Stromal cell of bone marrow (primary cell): ENCODE measurements at places on chromosomes 16 and 17.

GRCh38 chr16:79007614-79008013 is 592.9 kb downstream of the MAF start:
- no peak for DNase-seq

GRCh38 chr17:30570596-30571265 is 93.5 kb downstream of the GOSR1 start:
- DNase-seq: no peak

DNA sequence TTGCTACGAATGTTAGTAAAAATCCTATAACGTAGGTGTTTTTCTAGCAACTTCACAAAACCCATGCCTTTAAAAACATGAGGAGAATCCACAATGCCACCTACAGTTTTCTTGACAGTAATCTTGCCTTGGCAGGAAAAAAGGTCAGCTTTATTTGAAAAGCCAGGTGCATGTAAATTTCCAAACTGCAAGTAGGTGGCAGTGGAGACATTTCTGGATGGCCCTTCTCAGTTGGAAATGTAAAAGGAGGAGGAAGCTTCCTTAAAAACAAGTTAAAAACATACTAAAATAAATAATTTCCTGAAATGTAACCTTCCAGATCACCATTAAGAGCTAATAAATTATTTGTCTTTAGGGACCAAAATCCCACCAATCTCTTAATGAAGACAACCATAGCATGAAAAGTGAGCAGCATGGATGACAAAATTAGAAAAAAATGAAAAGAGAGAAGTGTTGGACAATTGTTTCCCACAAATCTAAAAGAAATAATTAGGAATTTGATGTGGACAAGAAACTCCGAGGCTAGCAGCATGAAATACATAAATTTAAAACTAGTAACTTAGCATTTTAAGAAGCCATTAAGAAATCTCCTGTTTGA is 152.2 kb downstream of the SNX11 start:
- DNase-seq: no peak

GRCh38 chr16:4306470-4307214 is 9.2 kb upstream of the GLIS2 start:
- DNase-seq: no peak

DNA sequence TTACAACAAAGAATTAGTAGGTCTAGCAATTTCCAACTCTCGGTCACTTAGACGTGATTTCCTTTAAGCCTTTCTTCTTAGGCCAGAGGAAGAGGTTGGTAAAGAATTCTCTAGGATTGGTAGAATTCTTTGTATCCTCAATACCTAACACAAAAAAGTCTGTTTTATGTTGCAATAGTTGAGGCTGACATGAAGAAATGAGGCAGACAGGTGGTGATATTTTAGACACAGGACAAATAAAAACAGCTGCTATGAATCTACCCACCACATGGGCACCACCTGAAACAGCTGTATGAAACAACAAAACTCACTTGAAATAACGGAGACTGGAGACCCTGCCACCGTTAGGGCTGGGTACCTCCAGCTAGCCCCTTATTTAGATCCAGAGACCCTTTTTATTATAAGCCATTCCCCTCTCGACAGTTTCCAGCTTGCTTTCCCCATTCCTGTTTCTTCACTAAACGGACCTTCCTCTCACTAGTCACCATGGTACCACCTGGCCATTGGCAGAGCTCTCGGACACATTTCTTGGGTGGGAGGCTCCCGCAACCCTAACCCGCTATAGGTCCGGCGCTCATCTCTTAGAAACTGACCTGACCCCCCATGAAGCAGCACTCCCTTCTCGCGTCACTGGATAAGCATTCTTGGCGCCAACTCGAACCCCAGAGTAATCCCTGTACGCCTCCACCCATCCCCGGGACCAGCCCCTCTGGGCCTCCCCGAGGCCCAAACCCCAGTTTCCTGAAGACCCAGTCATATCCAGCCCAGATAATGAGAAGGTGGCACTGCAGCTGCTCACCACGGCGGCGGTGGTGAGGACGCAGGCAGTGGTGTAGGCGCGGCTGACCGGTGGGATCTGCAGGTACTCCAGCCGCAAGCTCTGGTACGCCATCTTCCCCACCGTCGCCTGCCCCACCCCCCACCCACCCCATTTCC is at the start of gene DERL2:
Gene DERL2, minus strand, starts transcription at position 909 of the 936 bp plus-strand sequence. Its CDS starts 17 bp downstream, at position 892.
- no peak for DNase-seq

DNA sequence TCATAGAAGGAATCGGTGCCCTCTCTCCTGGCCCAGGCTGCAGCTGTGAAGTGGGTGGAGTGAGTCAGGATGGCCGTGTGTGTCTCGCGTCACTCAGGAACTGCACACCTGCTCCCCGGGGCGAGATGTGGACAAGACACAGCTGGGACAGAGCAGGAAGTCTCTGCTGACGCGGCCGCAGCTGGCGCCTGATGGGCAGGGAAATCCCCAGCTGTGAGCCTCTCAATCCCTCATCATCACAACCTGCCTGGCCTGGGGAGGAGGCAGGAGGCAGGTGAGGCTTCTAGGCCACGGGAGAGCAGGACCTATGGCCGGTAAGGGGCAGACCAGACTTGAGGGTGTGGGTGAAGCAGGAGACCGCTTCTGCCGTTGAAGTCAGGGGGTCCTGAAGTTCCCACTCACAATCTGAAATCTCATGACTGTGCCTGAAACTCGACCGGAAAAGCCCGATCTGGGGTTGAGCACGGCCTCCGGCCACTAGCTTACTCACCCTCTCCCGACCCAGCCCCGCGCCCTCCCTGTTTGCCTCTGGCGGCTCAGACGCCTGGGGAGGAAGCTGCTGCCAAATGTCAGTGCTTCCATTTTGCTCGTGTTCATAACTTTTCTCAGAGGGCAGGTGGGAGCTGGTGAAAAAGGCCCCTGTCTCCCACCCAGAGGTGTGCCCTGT is 1.1 kb upstream of the TRPV3 start:
- DNase-seq: no peak

DNA sequence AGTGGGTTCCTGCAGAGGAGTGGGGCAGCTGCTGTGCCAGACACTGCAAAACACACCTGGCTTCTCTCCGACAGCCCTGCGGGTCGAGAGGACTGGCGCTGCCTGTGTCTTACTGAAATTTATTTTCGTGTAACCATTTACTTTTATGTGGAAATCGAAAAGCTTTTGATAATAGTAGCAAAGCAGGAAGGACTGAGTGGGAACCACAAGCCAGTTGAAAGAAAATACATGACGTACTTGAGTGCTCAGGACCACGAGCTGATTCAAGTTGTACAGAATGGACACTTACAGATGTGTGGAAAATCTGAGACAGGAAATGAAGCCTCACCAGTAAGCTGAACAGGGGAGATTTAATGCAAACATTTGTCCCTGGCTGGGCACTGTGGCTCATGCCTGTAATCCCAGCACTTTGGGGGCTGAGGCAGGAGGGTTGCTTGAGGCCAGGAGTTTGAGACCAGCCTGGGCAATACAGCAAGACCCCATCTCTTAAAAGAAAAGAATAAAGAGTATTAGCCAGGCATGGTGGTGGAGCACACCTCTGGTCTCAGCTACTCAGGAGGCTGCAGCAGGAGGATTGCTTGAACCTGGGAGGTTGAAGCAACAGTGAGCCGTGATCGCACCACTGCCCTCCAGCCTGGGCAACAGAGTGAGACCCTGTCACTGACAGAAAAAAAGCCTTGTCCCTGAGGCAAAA is 11.3 kb upstream of the RPL13 start:
- no peak for DNase-seq

GRCh38 chr16:22217890-22218730 is 12.0 kb downstream of the EEF2K start:
- no peak for DNase-seq

DNA sequence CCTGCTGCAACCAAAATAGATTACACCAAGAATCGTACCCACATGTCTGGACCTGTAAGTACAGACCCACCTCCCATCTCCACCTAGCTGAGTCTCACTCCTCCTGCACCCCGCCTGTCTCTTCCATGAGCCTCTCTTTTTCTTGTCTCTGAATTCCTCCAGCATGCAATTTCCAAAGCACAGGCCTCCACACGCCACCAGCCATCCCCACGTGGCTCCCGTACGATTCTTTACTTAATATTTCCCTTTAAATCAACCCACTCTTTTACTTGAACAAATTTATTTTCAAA is 1.2 kb downstream of the RPH3AL start:
- no peak for DNase-seq

DNA sequence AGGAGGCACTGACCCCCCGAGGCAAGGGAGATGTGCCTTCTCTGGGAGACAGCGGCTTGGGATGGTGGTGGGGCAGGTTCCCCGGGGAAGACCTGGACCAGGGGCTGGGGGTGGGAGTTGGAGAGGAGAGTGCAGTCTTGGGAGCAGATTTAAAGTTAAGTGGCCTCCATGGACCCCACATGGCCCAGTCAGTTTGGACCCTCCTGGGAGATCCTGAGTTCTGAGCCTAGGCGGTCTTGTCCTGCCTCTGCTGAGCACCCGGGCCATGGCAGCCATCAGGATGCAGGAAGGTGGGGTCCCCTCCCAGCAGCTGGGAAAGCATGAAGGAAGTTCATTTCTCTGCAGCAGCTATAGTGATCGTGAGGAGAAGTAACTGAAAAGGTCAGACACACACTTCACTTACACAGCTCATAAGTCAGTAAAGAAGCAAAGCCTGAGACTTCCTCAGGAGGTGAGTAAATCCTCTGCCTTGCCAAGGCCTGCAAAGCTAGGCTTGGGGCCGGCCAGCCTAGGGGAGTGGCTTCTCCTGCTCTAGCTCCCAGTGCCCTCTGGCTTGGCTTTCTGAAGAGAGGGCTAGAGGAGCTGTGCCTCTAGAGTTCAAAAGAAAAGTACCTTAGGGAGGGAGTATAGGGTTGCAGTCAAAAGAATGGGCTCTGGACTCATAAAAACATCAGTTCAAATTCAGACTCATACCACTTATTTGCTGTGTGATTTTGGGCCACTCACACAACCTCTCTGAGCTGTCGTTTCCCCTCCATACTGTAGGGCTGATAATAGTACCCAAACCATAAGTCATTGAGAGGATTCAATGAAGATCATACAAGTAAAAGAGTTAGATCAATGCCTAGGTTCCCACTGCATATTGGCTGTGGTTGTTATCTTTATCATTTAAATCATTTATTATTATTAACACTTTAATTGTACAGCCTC is 31.0 kb upstream of the C16orf78 start:
- DNase-seq: no peak

DNA sequence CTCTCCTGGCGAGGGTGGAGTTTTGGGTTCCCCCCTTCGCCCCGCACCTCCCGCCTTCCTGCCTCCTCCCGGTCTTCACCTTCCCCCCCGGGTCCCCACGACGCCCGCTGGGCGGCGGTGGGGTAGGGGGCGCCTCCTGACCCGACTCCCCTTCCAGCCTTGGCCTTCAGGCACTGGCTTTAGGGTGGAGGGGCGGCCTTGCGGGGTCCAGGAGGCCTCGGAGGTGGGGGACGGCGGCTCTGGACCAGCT is 2.4 kb downstream of the SLC16A3 start:
- no peak for DNase-seq

DNA sequence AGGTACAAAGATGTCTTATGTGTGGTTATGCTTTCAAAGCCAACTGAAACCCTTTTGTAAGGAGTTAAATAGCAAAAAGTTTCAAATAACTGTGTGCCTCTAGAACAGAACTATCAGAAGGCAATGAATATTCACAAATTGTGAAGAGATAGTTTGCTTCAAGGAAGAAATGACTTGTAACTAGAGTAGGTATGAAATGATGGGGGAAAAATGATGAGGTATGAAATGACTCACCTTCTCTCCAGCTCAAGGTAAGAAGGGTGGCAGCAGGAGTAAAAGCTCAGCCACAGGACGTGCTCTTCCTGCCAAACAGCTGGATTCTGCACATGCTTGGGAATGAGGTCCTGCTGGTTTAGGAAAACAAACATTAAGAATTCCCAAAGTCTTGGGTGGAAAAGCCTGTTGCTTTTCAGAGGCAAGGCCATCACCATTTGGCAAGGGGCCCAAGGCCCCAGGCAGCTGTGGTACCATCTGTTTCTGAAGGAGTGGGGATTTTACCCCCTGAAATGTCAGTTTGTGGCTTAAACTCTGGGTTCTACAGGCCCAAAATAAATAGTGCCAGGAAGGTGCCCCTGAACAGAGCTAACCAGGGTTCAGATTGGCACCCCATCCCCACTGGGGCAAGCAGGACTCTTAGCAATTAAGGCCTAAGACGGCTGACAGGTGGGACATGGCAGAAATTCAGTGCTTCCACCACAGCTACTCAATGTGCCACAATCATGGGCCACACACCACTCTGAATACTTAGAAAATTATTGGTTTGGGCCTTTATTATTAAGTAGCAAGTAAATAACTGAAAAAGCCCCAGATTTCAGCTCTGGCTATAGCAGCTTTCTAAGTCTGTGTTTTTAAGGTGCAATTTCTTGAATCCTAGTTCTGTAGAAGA is 13.3 kb downstream of the HERPUD1 start:
- DNase-seq: no peak

DNA sequence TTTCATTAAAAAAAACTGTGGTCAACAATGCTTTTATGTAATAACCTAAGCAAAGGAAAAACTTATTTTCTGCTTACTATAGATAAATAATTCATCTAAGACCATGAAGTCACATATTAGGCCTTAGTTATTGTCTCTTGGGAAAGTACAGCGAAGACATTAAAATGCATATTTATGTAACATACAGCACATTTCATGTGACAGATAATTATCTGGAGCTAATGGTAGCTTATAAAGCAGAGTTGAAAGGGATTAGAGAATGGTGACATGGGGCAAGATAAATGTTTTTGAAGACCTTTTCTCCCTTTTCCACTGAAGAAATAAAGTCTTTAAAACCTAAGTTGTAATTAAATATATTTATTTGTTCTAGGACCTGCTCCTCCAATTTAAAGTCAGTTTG is 9.7 kb downstream of the MEIOC start:
- no peak for DNase-seq

DNA sequence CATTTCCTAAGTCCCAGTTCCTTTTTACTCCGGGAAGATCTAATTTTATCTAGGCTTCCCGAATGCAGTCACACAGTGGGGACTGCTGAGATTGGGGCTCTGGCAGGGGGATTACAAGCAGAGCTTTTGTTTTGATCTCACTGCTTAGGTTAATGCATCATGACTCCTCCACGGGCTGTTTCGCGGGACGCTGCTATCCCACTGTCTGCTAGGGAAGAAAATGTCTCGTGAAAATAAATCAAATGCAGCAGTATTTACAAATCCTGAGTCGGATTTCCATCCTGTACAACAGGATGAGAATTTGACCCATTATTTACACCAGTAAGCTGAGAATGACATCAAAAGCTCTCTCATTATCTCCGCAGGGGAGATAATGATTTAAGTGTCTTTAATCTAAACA is 83.8 kb downstream of the CDH11 start:
- DNase-seq: no peak

DNA sequence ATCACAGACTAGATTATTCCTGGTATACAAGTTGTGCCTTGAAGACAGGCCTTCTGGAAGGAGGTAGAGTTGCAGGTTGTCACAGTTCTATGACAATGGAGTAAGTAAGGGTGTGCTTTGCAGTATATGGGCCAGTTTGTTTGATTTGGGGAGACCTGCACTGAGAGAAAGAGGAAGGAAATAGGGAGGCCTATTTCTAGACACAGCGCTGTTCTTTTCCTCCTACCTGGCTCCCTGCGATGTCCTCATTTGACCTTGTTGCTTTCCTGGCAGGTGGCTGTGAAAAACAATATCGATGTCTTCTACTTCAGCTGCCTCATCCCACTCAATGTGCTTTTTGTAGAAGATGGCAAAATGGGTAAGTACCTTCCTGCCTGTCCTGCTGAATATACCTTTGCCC is 22.5 kb upstream of the RASL10B start:
- DNase-seq: no peak
